ENCODE measurements at places on chromosomes 5 and 9.
A peak's percentile ranks its signal among the peaks of the same experiment; 100 is the strongest.

DNA sequence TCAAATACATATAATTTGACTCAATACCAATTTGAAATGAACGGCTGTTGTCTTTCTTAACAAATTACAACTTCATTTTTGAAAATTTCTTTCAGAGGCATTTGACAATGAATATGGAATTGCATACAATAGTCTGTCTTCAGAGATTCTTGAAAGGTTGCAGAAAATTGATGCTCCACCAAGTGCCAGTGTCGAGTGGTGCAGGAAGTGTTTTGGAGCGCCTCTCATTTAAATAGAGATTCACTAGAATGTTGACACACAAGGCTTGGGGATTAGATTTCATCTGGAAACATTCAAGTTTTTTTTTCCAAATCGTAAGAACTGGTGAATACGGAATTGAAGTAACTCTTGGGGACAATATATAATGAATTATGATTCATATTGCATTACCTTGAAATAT, 8.1 kb downstream of the RPS6 start:
- DNase-seq: no peak

DNA sequence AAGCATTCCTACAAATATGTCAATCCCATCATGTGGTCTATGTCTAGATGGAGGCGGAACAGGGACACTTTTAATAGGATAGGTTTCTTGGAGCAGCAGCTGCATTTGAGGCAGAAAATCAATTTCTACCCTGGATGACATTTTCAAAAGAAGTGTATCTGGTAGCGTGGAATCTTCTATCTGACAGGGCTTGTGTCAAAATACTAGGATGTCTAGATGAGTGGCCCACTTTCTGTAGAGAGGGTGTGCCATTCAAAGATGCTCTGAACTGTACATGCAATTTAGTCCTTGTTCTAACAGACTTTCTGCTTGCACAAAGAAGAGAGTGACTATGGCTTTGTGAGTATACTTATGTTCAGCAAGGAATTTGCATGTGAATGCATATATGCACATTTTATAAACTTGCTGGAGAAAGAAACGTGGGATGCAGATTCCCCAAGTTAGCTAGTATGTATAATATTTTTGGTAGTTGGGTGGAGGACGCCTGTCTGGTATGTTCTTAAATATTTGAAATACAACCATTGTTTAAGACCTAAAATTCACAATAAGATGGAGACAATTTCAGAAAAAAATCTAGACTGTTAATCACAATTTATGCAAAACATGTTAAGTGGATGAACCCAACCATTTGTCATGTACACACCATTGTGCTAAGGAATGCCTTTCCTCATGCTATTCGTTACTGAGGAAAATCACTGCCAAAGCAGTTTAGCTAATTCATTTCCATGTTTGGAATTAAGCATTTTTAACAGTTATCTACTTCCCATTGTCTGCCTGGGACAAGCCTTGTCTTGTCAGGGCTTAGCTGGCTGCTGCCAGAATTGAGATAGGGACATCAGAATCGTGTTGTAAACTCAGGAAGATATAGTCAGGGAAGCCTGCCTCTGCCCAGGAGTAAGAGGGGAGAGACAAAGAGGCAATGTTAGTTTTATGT, 129.1 kb upstream of the MEF2C start:
- DNase-seq: no peak

DNA sequence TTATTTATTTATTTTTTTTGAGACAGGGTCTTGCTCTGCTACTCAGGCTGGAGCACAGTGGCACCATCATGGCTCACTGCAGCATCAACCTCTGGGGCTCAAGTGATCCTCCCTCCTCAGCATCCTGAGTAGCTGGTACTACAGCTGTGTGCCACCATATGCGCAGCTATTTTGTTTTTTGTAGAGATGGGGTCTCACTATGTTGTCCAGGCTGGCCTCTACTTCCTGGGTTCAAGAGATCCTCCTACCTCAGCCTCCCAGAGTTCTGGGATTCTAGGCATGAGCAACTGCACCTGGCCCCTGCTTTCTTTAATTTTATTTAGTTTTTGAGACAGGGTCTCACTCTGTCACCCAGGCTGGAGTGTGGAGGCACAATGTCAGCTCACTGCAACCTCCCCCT, 19.5 kb upstream of the ZDHHC12 start:
- DNase-seq: no peak

DNA sequence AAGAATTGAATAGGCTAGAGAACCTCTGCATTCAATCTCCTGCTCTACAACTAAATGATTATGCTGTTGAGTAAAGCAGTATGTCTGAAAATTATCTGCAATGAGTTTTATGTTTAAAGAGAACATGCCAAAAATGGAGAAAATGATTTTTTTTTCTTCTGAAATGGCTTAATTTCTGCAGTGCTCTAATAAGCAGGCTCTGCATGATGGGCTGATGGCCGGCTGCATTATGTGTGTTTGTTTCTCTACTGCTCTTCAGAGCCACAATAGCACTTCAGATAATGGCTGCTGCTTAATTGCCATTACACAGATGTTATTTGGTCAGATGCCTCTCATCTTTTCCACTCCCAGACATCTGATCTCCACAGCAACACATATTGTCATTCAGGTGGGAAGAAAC, 286.4 kb upstream of the DMAC1 start:
- no peak for DNase-seq

DNA sequence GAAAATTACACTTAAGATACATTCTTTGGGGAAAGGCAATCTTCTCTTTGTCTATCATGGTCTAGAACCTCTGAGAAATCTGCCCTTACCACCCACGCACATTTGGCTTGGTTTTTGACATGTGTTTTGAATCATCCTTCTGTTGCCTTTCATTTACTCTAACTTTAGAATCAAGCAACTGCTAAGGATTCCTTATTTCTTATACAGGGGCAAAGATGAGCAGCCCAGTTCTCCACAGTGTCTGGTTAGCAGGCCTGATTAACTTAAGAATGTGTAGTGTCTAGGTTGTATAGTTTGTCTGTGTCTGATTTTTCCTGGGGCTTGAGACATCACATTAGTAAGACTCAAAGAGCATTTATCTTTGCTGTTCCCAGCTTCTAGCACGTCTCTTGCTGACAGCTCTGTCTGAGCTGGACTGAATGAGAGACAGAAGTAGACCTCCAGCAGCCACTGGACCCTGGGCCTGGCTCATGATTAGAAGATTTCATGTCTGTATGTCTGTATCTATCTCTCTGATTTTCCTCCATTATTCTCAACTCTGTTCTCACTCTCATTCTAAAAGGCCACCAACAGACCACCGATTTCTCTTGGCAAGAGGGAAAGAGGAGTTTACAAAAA, 31.8 kb upstream of the PCA3 start:
- DNase-seq: no peak

GRCh38 chr5:32562843-32563242, 22.5 kb upstream of the SUB1 start:
- DNase-seq: no peak

DNA sequence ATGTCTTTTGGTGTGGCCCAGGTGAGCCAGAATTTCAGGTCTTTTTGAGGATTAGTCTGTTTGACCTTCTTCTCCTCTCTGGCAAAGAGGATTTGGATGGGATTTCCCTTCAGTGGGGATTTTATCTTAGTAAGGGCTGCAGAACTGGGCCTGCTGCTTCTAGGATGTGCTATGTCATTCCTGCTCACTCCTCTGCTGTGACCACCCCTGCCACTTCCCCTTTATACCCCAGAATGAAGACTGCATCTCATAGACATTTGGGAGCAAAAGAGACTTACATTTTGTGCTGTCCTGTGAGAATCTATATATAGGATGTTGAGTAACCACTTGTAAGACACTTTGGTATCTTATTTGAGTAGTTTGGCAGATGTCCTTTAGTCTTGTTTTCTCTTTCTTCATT, 76.2 kb downstream of the ARHGAP26 start:
- no peak for DNase-seq

GRCh38 chr9:130927338-130927737, 11.7 kb downstream of the FIBCD1 start:
- DNase-seq: no peak

GRCh38 chr9:2473681-2474080, 147.9 kb upstream of the VLDLR start:
- no peak for DNase-seq

- DNase-seq: no peak
Observed at GRCh38 chr5:95631255-95631958, 11.5 kb downstream of the GPR150 start.

DNA sequence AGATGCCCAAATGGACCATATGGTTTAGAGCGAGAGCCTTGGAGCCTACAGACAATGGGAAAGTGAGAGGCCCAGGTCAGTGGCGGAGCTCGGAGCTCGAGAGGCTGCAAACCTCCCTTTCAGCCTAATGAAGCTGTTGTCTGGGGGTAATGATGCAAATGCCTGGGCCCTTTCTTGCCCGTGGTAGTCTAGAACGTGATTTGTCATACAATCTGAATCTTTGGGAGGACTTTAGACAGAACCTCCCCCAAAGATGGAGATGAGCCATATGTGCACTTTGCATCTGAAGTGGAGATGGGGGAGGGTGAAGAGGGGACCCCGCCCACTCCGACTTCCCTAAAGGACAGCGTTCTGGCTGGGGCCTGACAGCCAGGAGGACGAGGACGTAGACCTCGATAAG, 10.3 kb upstream of the NEUROG1 start:
- no peak for DNase-seq

- DNase-seq: no peak
Observed at GRCh38 chr5:145110181-145110580, 725.0 kb downstream of the PRELID2 start.

DNA sequence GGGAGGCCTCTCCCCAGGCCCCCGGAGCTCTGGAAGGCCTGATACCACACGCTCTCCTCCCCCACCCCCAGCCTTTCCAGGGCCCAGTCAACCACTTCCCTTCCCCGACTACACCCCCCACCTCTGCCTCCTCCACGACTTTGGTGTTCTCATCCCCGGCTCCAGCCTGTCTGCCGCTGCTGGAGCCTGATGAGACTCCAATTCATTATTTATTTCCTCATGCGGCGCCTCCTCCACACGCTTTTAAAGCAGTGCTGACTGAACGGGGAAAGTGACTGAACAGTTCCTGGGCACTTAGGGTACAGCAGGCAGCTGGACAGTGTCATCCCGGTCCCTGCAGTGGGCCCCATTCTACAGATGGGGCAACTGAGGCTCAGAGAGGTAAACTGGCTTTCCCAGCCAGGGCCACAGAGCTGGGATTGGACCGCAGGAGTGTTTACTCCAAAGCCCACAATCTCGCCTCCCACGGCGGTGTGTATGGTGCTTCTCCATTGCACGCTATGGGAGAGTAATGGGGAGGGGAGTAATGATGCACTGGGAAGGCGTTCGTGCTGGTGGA, 15.9 kb upstream of the RPL26L1 start:
- DNase-seq: peak; percentile 61

GRCh38 chr5:14351086-14351661, 208.0 kb downstream of the TRIO start:
- DNase-seq: no peak

DNA sequence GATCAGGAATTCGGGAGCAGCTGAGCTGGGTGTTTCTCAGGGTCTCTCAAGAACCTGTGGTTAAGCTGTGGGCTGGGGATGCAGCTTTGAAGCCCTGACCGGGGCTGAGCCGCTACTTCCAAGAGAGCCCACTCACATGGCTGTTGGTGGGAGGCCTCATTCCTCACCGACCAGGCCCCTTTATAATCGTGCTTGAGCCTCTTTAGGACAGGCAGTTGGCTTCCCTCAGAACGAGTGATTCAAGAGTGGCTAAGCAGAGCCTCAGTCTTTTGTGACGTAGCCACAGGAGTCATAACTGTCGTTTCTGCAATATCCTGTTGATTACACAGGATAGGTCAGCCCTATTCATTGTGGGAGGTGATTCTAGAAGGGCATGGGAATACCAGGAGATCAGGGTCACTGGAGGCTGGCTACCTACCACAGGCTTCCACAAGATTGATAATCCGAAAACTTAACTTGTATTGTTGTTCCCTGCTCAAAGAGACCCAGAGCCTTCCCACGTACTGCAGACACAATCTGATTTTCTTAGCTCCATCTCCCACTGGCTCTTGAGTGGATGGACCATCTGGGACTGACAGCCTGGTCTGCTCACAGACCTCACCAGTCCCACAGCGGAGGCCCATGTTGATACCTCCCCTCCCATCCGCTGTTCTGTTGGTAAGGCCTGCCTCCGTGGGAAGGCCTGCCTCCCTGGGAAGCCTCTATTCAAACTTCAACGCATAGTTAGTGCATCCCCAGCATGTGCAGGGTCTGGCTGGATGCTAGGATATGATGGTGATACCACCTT, 3.0 kb upstream of the ERGIC1 start:
- DNase-seq: no peak

DNA sequence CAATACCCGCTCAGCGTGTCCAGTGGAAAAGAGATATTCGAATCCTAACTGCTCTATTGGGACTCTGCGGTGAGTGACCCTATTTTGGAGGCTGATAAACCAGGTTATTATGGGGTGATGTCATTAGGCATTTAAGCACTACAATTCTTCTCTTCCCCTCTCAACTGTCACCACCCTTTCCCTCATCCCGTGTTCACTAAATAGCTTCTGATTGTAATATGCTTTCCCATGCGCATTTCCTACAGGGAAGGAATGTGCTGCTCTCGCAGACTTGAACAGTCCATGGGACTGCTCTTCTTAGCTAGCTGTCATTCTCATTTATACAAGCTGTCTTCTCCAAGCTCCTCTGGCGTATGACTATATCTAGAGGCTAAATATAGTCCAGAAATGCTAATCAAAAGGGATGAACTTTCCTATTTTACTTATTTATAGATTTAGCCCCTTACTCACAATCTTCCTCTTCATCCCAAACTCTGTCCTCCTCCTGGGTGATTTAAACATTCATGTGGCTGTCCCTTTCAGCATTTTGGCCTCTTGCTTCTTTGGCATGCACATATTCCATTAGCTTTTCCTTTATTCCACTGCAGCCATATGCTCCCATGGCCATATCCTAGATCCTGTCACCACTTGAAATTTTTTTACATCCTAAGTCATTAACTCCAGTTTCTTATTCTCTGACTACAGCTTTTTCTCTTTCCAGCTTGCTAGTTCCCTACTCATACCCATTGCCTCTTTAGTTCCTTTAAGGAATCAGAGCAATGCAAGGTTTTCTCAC, 39.6 kb upstream of the CSNK1G3 start:
- DNase-seq: no peak

DNA sequence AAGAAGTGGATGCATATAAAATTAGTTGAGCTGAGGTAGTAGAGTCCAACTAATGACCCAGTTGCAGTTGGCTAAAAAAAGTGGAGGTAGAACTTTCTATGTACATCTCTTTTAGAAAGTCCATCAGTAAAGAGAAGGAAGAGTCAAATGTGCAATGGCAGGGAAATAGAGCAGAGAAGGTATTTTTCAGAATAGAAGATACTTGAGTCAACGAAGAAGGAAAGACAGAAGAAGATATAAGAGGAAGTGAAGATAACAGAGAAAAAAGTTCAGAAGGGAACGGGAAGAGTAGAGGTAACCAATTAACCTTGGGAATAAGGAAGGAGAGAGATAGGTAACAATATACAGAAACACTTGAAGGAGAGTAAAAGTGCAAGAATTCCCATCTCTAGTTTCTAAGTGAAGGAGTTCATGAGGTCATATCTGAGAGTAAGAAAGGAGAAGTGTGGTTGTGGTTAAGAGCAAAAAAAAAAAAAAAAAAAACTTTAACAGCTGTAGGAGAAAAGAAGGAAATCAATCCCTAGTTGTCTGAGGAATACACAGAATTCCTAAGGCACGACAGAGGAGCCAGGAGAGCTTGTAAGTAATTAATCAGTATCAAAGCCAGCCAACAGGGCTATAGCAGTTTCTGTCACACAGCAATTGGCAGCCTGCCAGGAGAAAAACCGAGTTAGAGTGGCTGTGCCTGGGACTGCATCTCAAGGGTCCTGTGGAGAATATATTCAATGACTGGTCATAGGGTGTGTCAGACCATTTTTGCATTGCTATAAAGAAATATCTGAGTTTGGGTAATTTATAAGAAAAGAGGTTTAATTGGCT, 61.0 kb downstream of the ARL15 start:
- peak; percentile 29 for DNase-seq

Measured in heart right ventricle (tissue), 16 donors.